ENCODE measurements at places on chromosomes 2 and 18.

- DNase-seq: no peak
Measured at GRCh38 chr2:56244911-56245530, 61.2 kb downstream of the CCDC85A start.

DNA sequence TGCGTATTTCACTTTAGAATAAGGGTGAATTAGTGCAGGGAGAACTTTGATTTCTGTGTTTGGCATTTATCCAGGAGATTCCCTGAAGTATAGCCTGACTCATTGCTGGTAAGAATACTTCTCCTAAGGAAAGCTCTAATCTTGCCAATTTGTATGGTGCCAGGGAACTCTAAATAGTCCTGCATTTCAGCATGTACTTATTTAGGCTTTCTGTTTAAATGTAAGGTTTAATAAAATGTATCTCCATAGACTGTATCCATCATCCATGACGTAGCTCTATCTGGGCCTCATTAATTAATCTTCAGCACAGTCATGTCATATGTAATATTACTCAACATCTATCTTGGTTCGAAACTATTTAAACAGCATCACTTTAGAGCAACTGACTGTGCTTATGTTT lies 127.7 kb downstream of the DOK6 start:
- DNase-seq: no peak

DNA sequence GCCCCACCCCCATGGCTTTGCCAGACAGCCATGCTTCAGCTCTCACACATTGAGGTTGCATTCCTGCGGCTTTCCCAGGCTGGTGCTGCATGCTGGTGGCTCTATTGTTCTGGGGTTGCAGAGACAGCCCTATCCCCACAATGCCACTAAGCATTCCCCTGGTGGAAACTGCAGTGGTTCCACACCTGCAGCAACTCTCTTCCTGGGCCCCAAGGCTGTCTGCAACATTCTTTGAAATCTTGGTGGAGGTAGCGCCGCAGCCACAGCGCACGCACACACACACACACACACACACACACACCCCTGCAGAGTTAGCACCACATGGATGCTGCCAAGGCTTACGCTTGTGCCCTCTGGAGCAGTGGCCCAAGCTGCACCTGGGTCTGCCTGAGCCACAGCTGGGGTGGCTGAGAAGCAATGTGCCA lies 21.4 kb downstream of the SFXN5 start:
- DNase-seq: no peak

GRCh38 chr2:209610631-209611030 lies 161.0 kb upstream of the UNC80 start:
- no peak for DNase-seq

Measured in activated T-helper 1 cell treated with anti-CD3 and anti-CD28 coated beads, Interleukin-2, amount 50 U/mL, for 16 hours (primary cell).